ENCODE measurements at places on chromosomes 2 and 18.

DNA sequence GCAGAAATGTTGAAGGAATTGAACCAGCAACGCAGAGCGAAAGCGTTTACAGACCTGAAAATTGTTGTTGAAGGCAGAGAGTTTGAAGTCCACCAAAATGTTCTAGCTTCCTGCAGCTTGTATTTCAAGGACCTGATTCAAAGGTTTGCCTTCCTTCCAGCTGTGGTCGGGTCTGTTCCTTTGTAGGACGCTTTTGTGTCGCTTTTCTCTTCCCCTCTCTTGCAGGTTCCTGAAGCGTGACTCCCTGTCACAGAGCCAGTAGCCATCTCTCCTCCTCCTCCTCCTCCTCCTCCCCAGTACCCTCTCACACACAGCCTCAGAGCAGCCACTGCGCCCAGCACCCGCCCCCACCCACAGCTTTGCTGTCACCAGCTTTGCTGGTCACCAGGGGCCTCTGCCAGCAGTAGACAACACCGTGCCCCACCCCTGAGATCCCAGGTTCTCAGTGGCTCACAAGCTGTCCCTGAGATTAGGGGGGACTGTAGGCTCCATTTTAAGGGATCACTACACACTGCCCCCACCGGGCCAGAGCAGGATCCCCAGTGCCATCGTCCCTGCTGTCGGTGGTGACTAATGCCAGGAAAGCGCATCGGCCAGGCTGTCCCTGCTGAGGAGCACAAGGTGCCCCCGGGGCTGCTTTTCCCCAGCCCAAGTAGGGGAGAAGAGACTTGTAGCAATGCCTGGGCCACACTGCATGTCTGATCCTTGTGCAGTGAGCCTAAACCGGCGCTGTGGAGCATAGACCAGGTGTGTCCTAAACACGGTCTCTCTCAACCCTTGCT, 242.3 kb downstream of the ATAD2B start:
- DNase-seq, result no peak

- no peak for DNase-seq
These were observed 105.1 kb upstream of the SIX2 start for GRCh38 chr2:45114221-45114955.

- DNase-seq, result no peak
These were observed 894.0 kb downstream of the DCDC2C start for GRCh38 chr2:4597400-4597799.

GRCh38 chr2:23312996-23313606, 71.9 kb upstream of the KLHL29 start:
- no peak for DNase-seq

DNA sequence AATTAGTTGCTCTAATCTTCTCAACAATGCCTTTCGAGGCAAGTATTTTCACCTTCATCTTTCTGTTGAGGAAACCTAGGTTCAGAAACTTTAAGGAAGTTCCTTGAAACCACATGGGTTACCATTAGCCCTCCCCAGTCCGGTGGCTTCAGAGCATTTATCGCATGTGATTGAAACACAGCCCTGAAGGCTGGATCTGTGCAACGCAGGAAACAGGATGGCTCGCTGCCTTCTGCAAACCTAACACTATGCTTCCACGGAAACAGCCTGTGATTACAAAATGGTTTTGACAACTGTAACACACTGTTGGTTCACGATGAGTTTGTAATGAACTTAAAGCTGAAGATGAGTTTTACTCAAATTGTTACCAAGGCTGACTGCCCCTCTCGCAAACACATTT, 68.5 kb downstream of the EPB41L3 start:
- no peak for DNase-seq

DNA sequence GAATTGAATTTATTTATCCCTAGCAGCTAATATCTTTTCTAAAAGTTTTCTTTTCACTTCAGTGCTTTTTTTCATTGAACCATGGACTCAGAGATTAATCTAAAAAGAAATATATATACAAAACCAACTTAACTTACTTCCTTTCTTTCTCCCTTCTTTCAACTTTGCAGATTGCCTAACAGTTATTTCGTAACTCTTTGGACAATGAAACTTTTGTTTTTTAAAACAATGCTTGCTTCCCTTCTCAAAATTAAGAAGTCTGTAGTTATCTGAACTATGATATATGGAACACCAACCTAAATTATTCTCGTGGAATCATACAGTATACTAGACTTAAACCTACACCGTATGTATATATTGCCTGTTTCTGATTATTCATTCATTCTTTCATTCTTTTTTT, 62.9 kb downstream of the MIB1 start:
- no peak for DNase-seq

DNA sequence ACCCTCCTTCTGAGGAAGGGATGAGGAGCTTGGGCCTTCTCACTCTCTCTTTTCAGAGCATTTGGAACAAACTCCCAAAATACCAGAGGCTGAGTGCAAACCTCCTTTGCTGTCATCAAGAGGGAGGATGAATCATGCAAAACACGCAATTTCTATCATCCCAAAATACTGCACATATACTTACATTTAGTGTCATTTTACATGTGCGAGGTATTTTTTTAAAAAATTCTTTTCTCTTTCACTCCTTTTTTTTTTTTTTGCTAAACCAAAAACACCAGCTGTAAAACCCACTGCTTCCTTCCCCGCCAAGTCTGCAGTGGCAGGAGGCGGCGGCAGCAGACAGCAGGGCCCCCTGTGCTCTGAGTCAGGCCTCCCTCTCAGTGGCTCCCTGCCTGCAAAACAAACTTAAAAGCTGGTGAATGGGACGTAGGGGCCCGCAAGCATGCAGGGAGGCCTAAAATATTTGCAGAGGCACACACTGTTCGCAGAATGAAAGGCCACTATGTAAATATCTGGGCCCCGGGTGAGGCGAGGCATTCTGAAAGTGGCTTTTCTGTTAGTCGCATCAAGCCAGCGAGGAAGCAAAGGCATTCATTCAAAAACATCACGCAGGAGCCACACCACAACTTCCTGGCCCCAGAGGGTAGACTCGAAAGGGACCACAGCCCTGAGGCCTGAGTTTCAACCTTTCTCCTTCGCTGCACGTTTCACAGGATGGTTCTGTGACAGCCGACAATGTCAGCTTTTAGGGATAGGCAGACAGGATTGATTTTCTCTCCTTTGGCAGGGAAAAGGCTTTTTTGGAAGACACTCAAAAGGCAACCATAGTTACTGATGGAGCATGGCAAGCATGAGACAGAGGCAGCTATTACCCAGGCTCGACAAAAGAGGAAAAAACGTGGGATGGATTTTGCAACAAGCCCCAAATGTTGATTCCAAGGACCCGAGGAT, 73.4 kb downstream of the ACTR2 start:
- peak; percentile 66 for DNase-seq

DNA sequence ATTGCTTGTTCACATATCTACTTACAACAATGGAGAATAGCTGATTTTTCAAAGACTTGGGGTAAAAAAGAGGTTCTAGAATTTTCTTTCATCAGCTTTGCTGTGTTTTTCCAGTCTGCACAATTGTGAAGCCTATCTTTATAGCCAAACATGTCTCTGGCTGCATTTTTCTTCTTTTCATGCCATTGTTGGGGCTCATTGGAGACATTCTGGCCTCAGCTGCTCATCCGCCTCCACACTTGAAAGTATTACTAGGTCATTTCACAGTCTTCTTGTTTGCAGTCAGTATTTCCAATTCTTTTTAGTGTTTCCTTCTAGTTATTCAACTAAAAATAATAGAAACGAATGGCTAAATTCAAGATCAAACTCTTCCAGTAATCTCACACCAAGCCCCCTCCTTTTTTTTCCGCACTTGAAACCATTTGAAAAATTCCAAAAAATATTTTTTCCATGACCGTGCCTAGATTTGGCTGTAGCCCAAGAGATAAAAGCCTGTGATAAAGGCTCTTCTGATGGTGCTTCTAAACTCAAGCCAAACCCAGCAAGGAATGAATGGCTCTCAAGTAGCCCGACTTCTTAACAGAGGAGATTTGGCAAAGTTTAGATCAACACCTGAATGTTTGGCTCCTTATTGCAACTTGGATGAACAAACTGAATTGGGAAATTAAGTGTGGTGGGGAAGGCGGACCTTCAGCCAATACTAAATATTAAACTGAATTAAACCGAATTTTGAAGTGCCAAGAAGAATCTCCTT, 103.4 kb downstream of the NRP2 start:
- no peak for DNase-seq

- no peak for DNase-seq
These were observed 30.2 kb downstream of the MAP3K2 start for GRCh38 chr2:127357591-127357990.

- DNase-seq, result no peak
These were observed 111.2 kb downstream of the RAB3GAP1 start for GRCh38 chr2:135163306-135163705.

DNA sequence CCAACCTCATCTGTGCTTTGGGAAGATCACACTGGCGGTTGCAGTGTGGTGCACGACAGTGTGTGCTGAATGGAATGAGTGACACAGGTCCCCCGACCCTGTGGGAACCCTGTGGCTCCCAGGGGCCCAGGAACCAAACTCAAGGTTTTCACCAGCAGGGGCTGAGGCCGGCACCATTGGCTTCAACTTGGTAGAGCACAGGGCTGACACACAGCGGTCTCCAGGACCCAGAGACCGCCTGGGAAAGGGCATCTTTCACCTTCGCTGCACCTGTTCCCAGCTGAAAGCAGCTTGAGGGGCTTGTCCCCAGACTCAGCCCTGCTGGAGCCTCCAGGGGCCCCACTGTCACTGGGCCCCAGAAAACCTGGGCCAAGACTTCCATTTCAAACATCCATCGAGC, 59.0 kb upstream of the ODC1 start:
- no peak for DNase-seq

DNA sequence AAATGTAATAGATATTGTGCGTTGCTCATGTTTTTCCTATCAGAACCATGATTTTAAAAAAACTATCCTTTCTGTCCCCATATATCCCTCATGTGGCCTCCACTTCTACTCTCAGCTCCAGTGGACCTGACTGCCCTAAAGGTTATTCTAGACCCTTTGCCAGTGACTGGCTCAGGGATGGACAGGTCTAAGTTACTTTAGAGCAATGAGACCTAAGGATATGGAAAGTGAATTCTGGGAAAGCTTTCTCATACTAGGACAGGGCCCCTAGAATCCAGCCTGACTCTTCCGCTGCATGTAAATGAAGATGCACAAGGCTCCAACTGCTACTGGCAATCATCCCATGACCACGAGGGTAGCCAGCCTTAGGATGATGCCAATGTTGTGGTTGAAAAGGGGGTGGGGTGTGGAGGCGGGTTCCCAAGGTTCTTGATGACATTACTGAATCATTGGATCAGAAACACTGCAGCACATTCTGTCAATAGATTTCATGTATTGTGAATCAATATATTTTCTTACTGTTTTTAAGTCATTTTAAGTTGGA, 21.3 kb downstream of the C2orf69 start:
- DNase-seq, result no peak

- DNase-seq, result no peak
These were observed 109.5 kb downstream of the RNF144A start for GRCh38 chr2:7026742-7027141.

- no peak for DNase-seq
These were observed 94.0 kb downstream of the LAMA1 start for GRCh38 chr18:7023581-7023980.

DNA sequence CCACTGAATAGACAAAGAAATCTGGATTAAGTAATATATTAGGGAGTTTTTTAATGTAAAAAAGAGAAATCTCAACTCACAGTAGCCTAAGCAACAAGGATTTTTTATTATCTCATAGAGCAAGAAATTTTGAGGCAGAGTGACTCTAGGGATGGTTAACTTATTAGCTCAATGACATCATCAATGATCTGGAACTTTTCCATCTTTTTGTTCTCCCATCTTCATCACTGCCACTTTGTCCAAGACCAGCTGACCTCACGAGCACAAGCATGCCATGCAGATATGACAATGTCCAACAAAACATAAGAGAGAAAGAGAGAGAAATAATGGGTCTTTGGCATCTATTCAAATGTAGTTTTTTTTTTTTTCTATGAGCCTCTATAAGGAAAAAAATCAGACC, 211.8 kb upstream of the RND3 start:
- no peak for DNase-seq
